ENCODE measurements at places on chromosomes 12 and 14.
A peak's percentile ranks its signal among the peaks of the same experiment; 100 is the strongest.

DNA sequence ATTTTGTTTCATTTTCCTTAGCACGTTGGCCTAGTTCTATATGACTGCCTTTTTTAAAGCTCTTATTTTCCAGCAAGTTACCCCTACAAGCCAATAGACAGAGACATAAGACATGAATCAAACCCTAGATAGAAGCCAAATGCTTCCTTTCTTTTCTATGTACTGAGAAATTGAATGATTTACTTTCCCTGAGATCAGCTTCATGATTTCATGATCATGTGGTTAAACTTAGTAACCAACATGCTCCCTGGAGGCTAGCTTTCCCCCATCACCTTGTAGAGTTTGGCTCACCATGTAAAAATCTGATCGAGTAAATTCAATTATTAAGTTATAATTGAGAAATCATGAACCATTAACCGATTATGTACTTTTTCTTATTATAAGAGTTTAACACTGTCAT is 148.1 kb upstream of the LRIG3 start:
- DNase-seq = no peak

- no peak for DNase-seq
These were observed 59.2 kb downstream of the CCNK start for GRCh38 chr14:99540196-99541032.

DNA sequence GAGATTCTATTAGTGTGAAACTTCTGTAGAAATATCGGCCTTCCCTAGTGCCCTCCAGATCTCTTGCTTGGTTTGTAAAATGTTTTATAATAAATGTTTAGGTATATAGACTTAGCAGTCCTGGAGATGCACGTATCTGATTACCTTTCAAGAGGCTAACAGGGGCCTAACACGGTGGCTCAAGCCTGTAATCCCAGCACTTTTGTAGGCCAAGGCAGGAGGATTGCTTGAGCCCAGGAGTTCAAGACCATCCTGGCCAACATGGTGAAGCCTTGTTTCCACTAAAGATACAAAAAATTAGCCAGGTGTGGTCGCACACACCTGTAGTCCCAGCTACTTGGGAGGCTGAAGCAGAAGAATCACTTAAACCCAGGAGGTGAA is 9.8 kb upstream of the RILPL2 start:
- DNase-seq = no peak

DNA sequence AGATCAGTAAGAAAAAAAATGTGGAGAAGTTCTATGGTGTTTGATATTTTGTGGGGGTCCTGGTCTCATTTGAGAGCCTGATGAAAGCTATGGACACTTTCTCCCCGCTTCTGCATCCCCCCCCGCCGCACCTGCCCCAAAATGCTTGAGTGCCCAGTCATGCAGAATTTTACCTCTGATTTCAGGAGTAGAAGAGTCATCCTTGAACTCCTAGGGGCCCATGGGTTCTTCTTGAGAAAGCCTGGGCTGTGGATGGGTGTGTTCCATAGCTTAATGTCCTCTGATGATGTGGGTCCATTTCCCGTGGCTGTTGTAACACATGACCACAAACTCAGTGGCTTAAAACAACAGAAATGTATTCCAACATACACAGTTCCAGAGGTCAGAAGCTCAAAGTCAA is 248.8 kb upstream of the PWP1 start:
- DNase-seq = no peak

DNA sequence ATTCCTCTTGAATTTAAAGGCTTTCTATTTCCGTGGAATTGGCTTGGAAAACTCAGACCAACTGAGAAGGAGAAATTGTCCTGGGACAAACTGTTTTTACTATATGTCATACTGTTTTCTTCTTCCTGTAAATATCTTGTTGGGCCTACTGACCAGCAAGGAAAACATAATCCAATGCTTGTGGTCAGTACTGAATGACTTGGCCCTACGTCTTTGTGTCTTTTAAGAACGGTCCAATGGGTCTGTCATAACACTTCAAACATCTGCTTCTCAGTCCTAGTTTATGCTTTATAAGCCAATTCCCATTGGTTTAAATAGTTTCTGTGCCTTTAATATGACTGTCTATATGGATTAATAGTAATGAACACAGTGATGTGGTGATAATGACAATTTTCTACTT is 248.5 kb upstream of the DDHD1 start:
- DNase-seq = no peak

- no peak for DNase-seq
These were observed 77.5 kb upstream of the ATP2A2 start for GRCh38 chr12:110203546-110203945.

DNA sequence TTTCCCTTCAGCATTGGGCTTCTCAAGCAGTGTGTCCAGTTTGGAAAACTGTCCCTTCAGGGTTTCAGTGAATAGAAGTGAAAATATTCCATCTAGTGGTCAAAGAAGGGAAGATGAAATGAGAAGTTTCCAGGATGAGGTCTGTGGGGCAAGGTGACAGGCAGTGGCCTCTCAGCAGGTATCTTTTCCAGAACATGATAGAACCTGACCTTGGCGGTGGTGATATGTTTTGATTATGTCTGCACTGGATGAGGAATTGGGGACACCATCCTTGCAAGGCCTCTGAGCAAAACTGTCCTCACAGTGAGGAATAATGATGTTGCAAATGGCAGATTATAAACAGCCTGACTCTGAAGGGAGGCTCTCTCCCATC is 4.7 kb downstream of the GPX2 start:
- no peak for DNase-seq

GRCh38 chr12:113465808-113466453 is 5.7 kb downstream of the LHX5 start:
- DNase-seq = no peak

DNA sequence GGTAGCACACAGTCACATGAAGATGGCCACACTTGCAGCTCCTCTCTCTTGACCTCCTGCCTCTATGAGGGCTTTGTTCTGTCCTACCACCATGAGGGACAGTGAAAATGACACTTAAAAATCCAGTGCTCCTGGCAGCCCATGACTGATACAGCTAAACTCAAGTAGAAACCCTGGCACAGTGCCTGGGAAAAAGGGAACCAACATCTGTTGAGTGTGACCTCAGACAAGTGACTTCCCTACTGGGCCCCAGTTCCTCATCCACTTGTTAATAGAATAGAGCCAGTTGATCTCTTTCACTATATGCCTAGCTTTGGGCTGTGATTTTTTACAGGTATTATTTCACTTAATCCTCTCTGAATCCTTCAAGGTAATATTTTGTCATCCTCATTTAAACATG is 4.8 kb downstream of the GUCY2C start:
- no peak for DNase-seq

DNA sequence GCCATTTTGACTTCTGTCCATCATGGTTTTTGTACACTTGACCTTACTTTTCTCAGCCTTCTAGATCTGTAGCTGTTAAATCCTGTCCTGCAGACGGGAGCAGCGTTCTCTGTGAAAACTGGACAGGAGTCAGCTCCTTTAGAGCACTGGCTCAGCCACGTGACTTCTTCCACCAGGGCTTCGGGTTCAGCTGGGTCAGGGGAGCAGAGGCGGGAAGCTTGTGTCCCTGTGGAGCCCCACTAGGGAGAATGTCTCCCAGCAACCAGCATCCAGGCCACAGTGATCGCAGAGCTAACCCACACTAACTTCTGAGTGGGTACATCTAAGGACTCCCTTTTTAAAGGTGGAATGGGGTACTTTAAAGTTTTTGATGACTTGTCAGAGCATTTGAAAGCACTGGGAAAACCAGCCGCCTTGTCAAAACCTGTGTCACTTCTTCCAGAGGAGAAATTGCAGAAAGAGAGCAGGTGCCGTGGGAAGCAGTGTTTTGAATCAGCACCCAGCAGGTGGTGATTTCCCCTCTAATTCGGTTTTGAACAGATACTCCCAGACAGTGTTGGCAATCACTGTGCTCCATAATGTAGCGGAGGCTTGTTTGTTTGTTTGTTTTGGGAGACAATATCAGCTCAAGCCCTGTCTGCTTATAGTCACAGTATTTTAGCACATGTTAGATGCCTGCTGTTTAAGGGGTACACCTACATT is 17.9 kb downstream of the DERA start:
- no peak for DNase-seq

- DNase-seq = peak; percentile 73
These were observed at the start of gene MARCHF9 for GRCh38 chr12:57754411-57755193. MARCHF9 (plus strand) TSS chr12:57755103; CDS start chr12:57755529, 426 bp downstream.

- DNase-seq = no peak
These were observed 12.5 kb downstream of the HSD17B6 start for GRCh38 chr12:56775638-56776037.

DNA sequence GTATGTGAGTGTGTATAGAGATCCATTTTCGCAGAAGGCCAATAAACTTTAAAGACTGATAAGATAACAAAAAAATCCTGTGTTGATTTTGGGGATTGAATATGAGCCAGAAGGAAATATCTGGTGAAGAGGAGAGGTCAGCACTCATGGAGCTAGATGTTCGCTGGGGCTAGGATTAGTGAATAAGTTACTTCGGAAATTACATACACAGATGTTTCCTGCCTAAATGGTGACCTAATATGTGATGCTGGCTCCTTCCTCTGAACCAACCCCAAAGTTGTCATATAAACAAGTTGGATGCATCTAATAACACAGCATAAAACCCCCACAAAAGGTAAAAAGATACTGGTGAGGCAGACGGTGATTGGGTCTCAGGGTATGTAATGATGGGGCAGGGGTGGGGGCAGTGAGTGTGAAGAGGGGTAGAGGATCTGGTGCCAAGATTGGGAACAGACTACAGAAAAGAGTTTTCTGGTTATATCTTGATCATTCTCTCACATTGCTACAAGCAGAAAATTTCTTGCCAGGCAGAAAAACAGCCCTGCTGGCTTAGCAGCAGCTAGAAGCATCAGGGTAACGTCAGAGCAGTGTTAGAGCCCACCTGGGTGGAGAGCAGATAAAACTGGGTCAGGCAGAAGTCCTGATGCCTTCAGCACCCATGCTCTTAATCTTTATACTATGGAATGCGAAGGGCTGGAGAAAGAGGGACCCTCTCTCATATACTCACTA is 140.4 kb upstream of the GZMB start:
- no peak for DNase-seq

DNA sequence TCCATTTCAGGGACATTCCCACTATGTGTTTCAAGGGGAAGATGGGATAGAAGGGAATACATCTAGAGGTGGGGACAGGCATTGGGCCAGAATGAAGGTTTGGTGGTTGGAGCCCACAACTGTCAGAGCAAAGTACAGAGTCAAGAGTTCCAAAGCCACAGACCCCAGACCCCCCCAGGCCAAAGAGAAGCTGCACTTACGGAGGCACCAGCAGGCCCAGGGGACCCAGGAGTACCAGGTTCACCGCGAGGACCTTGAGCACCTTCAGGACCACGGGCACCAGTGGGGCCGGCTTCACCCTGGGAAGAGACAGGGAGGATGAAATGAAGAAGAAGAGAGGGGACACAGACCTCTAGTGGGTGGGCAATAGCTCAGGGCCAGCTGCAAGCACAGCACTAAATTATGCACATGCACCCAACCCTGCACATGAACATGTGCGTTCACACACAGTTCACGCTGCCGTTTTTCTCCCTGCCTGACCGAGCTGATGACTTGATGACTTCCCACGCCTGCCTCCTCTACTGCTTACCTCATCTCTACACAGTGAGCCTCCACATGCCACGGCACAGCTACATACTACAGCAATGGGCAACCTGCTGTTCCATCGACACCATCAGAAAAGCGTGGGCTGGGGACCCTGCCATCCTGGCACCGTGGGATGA is 16.7 kb downstream of the COL2A1 start:
- DNase-seq = no peak

DNA sequence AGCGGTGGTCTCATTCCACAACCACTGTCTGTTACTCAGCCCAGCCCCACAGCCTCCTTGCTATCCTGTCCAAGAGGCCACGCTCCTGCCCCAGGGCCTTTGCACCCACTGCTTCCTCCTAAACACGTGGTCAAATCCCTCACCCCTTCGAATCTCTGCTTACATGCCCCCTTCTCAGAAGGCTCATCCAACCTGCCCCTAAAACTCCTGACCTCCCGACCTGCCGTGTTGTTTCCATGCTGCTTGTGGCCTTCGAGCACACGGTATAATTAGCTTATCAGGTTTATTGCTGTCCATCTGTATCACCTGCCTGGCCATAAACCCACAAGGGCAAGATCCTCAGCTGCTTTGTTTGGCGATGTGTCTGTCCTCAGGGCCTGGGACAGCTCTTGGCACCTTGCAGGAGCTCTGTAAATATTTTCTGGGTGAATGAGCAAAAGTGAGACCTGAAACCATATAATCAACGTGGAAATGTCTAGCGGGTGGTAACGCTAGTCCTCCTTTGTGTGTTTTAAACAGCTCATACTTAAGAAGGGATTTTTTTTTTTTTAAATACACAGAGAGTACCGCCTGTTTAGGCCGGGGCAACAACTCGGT is 36.0 kb downstream of the SCARB1 start:
- DNase-seq = no peak

DNA sequence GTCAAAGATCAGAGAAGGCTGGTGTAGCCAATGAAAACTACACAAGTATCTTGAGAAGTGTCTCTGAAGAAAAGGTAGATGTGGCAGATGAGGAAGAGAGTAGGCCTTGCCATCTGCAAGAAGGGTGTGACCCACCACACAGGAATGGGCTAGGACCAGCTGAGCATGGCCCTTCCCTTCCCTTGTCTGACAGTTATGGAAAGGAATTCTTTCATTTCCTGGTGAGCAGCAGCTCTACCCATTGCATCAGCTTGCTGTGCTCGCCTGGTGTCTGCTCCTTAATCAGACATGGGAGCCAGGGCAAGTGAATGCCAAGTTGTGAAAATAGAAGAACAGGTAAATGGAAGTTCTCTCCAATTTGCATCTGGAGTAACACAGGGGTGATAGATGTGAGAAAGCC is 145.2 kb upstream of the KRR1 start:
- DNase-seq = no peak

- no peak for DNase-seq
These were observed 6.8 kb downstream of the HNRNPC start for GRCh38 chr14:21262410-21262809.

DNA sequence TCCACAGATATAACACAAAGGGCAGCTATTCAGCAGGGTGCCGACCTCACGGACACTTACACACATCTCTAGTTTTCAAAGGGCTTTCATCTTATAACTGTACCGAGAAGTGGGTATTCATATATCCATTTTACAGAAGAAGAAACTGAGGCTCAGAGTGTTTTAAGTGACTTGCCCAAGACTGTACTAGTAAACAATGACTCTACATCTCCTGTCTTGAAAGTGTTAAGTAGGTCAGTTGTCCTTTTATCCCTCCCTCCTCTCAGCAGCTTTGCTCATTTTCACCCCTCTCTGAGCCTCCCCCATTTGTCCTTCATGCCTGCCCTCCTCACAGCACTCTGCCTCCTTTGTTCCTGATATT is 13.8 kb downstream of the CFAP251 start:
- DNase-seq = no peak

- DNase-seq = no peak
These were observed 1.8 kb downstream of the IGF1 start for GRCh38 chr12:102478405-102479098.

DNA sequence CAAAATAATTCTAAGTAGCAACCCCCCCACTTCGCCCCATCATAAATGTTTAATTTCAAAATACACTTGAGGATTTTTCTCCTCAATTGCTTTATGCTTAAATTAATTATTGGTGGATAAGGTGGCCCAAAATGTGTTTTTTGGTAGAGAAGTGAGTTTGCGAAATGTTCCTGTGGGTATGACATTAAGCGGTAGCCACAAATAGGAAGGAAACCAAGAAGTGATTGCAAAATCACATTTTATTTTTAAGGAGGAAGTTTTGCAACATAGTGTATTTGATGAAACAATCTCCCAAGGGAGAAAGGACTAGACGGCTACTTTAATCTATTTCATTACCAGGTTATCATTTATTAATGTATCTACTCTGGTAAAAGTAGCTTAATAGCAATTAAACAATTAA is 25.5 kb downstream of the SLC25A3 start:
- DNase-seq = no peak

- no peak for DNase-seq
These were observed 58.2 kb upstream of the FLRT2 start for GRCh38 chr14:85471744-85472143.

Measured in activated CD4-positive, alpha-beta T cell treated with anti-CD3 and anti-CD28 coated beads for 1 hour (primary cell).